ENCODE measurements at places on chromosomes 4 and X.

DNA sequence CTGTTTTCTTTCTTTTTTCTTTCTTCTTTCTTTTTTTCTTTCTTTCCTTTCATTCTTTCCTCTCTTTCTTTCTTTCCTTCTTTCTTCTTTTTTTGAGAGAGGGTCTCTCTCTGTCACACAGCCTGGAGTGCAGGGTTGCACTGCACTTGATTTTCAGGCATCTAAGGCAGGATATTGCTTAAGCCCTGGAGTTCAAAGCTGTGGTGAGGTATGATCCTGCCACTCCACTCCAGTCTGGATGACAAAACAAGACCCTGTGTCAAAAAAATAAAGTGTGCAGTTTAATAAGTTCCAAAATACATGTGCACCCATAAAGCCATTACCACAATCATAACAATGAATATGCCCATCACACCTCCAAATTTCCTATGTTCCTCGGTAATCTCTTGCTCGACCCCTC lies 10.6 kb upstream of the ZNF718 start:
- no peak for DNase-seq

DNA sequence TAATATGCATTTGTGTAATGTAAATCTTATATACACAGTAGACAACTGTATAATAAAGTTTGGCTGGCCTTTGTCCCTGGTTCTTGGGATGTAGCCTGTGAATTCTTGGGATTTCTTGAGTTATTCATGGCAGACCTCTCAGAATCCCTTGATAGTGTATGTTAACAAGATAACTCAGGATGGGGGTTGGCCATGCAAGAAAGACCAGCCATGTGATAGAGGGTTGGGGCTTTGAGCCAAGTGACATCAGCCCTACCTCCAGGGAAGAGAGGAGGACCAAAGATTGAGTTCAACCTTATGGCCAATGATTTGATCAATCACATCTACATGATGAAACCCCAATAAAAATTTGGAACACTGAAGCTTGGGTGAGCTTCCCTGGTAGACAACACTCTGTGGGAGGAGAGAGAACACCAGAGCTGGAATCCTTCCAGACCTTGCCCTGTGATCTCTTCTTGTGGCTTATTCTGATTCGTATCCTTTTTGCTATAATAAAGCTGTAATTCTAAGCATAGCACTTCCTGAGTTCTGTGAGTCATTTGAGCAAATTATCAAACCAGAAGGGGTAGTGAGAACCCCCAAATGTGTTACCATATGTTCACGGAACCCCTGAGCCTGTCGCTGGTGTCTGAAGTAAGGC lies 11.3 kb downstream of the SLC2A9 start:
- no peak for DNase-seq

- DNase-seq: no peak
These were observed 38.4 kb downstream of the BCORL1 start for GRCh38 chrX:130020661-130021324.

DNA sequence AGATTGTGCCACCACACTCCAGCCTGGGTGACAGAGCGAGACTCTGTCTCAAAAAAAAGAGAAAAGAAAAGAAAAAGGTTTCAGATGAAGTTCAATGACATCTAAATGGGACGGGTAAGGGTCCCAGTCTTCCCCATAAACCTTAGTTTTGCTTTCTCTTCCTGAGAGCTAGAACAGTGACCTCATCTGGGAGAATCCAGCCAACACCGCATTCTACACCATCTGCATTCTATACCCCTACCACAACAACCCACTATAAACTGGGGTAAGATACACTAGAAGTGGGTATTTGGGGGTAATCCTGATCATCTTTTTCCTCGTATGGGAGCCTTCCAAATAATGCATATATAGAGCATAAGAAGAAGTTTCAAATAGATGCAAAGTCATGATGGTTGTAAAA lies 18.2 kb downstream of the SLC25A43 start:
- DNase-seq: no peak

GRCh38 chrX:104684077-104684476 lies 118.1 kb downstream of the IL1RAPL2 start:
- DNase-seq: no peak

DNA sequence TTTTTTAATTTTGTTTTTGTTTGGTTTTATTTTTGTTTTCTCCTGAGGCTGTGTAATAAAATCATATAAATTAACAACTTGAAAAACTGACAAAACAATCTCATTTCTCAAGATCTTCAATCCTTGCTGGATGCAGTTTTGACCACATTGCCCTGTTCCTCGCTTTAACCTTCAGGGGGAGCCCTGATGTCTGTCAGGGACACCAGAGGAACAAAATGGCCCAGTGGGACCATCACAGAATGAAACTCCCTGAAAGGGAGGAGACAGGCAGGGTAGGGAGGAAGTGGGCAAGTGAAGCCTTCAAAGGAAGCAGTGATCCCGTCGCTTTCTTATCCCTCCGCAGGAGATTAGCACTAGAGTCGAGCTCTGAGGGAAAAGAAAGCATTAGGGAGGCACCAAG lies 274.9 kb upstream of the LDB2 start:
- no peak for DNase-seq

- no peak for DNase-seq
These were observed 360.2 kb downstream of the ZIC3 start for GRCh38 chrX:137926090-137926489.

- peak; percentile 50 for DNase-seq
These were observed 51.3 kb downstream of the RTL9 start for GRCh38 chrX:110409925-110410324.

Data from HCEC 1CT (cell line).